Stimulated activated CD4-positive, alpha-beta T cell treated with anti-CD3 and anti-CD28 coated beads, Interleukin-2, amount 100 ng/mL, for 48 hours (primary cell): ENCODE measurements at places on chromosomes 6 and 20.

DNA sequence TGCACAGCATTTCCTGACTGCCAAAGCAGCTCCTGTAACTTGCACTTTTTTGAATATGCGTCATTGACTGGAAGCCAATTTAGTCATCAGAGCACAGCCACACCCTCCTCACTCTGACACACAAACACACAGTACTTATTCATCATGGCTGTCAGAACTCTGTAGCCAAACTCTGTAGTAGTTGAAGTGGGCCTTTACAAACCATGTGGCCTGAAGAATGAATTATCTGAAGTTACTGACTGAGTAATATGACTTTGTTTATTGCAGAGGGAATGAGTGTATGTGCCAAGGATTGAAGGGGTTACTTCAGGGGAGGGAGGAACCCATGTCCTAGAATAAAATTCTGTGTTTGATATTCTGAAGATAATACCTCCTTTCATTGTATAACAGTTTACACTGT, 102.7 kb downstream of the FIG4 start:
- peak; percentile 9 for DNase-seq

DNA sequence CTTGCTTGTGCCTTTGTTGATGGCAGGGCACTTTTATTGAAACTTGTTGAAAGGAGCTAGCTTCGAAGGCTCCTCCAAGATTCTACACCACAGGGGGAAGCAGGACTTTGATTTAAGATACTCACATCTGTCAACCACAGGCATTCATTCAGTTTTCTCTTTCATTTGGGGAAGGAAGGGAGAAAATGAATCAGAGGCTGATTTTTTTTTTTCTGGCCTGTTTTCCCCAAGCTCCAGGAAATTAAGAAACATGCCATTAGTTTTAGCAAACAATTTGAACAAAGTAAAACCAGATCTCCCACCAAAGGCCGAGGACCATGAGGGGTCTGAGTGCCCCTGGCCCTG, 8.7 kb upstream of the APCDD1L start:
- DNase-seq: no peak

GRCh38 chr6:148959008-148959407, 212.2 kb downstream of the UST start:
- DNase-seq: no peak

DNA sequence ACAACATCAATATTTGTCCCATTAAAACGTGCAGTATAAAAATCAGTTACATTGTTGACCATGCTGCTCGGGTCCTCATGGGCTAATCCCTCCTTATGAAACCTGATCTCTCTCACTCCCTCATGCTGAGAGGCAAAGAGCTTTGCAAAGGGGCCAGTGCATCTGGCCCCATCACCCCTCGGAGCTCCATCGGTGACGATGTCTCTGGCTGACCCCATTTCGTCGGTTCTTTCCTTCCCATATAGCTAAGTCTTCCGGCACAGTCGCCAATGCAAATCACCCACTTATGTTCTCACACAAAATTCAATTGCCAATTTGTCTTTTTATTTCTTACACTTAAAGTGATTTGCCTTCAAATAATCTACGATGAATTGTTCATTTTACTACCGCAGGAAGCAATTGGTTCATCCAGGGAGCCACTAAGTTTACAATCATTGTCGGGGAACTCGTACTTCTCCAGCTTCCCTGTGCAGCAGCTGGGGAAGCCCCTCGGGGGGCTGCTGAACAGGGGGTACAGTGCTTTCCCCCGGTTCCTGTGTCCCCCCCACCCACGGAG, 199.8 kb upstream of the CDH4 start:
- DNase-seq: no peak

DNA sequence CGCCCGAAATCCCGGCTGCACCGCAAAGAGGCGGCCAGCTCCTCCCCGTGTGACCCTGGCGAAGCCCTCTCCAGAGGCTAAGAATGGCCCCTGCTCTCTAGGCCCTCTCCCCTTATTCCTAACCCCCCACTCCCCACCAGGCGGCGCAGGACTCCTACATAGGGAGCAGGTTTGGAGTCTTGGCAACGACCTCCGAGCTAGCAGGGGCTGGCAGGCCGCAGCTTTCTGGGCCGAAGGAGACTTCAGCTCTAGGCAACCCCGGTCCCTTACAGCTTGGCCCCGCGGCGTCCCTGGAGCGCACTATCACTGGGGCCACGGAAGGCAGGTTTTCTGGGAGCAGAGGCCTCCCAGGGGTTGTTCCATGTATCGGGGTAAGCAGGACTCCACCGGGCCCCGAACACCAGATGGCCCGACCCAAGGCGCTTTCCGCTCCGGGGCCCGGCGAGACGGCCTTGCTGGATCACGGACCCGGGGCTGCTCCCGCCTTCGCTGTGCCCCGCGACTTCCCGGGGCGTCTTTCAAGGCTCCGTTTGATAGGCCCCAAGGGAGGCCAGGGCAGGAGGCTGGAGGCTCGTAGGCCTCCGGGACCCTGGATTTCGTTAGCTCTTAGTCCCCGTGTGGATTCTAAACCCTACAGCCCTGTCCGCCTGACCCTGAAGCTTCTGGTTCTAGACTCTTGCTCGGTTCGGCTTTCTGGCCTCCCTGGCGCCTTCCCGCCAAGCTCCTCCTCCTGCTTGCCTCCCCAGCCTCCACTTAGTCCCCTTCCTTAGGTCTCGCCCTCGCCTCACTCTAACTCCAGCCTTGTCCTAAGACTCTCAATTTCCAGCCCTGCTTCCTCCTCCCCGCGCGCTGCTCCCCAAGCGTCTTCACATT, 1.9 kb downstream of the SLC32A1 start:
- peak; percentile 54 for DNase-seq
